Posterior cingulate gyrus (tissue), 11 donors: ENCODE measurements at places on chromosomes 16 and 17.
A peak's percentile ranks its signal among the peaks of the same experiment; 100 is the strongest.

DNA sequence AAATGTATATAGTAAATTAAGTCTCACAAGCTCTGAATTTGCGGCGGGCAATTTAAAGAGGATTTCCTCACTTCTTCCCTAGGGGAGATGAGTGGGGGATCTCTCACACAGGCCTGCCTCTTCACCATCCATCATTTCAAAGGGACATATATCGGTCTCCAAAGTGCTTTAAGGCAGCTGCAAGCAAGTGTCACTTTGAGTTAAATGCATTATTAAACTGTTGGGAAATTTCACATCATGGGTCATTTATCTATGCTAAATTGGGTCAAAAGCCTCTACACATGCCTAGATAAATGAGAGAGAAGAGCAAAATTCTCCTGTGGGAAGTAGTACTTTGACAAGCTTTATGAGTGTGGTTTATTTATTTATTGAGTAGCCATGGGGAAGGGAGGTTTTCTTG is 1106.1 kb upstream of the GOT2 start:
- no peak for DNase-seq

DNA sequence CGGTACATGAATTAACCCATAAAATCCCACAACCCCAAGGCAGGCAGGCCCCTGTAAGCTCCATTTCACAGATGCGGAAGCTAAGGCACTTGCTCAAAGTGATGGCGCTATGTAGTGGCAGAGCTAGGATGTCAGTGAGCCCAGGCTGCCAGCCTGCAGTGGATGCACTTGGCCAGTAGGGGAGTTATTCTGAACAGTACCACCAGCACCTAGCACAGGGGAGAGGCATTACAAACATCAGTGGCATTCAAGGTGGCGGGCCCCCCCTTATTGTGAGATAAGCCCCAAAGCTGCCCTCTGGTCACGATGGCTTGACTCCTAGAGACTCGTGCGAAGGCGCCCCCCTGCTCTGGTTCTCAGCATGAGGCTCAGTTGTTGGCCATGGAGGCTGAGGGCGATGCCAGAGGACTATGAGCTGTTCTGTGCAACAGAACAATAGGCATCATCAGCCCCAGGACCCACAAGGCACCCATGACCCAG is 33.8 kb downstream of the GTF3C1 start:
- DNase-seq: peak; percentile 85

- DNase-seq: peak; percentile 33
Measured at GRCh38 chr17:62627219-62627903, at the start of gene MRC2. TSS of gene MRC2 (plus strand) at chr17:62627670. CDS start at chr17:62627803, 133 bp downstream.

DNA sequence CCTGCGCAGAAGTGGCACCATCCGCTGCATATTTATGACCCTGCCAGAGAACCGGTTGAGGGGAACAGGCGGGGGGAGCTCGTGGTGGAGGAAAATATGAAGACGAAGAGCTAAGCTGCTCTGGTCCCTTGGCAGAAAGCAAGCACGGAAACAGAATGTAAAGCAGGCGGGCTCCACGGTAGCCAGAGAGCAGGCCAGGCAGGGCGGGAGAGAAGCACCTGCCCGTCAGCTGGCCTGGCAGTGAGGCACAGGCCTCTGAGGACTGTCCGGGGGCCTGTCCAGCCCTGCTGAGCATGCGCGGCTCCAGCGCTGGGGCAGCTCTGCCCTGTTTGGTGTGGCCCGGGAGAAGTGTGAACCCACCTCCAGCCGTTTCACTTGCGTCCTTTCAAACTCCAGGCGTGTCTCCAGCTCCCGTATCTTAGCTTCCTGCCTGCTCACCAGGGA is 46.7 kb downstream of the PIPOX start:
- DNase-seq: peak; percentile 61
